Cerebellar nuclear complex (tissue), 1 donor: ENCODE measurements at places on chromosomes 16 and 17.

DNA sequence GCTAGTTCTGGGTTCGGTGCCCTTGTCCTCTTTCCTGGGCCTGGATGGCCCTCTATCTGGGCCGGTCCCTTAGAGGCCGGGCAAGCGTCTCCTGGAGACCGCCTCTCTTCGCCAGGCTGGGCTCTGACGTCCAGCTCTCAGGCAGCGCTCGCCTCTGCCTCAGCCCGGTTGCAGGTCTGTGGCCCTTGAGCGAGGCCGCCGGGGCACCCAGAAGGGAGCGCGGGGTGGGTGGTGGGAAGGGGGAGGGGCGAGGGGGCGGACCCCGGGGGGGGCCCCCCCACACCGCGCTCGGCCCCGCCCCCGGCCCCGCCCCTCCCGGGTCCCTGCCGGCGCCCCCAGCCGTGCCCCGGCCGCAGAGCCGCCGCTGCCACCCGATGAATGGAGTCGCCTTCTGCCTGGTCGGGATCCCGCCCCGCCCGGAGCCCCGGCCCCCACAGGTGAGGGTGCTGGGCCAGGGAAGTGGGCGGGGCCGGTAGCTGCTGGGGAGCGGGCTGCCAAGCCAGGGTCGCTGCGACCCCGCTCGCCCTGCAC is at the start of gene ARHGAP23:
Gene ARHGAP23 (plus strand): TSS at position 353 of the 531 bp plus-strand sequence. CDS start 22 bp downstream, at position 375.
- DNase-seq, result peak; percentile 34

- DNase-seq, result no peak
Measured at GRCh38 chr17:44898768-44899073, 524 bp downstream of the EFTUD2 start.

GRCh38 chr17:70096861-70097260 is 21.8 kb downstream of the KCNJ16 start:
- DNase-seq, result no peak

DNA sequence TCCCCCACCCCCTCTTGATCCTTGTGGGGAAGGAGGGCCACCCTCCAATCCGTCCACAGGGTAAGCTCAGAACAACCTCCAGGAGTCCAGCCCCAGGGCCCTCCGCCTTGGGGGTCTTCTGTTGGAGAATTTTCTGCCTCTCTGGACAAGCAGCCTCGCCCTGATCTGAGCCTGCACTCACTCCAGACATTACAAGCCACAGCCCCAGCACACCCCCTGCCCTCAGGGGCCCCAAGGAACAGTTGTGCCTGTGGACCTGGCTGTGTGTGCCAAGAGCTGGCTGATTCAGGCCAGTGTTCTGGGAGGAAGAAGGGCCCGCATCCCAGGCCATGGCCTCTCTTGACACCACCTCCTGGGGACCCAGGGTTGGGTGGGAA is 477 bp upstream of the ARHGAP27 start:
- DNase-seq, result no peak

- no peak for DNase-seq
Measured at GRCh38 chr17:76567634-76568432, 17.8 kb downstream of the ST6GALNAC2 start.
